ENCODE measurements at places on chromosomes 11 and 22.

GRCh38 chr11:117668321-117668751 lies 128.7 kb downstream of the DSCAML1 start:
- DNase-seq: no peak

DNA sequence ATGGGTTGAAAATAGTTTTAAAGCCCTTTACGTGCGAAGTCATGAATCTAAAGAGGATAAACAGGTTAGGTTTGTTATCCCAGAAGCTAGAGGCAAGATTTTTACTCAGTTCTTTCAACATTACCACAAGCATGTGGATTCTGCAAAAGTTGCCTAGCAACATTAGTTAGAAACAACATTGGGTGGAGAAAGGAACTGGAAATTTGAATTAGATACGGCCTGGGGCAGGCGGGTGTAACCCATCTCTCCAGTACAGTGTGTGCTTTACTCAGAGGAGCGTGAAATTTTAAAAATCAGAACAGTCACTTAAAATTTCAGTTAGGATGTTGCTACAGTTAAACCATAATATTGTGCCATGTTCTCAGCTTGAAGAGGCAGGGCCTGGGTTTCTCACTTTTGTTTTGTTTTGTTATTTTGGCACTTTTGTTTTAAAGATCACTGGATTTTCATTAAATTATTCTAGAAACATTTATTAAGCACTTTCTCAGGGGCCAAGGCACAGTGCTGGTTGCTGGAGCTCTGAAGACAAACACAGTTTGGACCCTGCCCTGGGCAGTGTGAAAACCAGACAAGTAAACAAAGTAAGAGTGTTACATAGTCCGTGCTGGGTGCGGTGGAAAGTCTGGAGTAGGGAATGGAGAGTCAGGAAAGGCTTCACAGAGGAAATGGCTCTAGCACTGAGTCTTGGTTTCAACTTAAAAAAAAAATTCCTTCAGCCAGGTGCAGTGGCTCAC lies 4.4 kb upstream of the WEE1 start:
- peak; percentile 92 for DNase-seq

DNA sequence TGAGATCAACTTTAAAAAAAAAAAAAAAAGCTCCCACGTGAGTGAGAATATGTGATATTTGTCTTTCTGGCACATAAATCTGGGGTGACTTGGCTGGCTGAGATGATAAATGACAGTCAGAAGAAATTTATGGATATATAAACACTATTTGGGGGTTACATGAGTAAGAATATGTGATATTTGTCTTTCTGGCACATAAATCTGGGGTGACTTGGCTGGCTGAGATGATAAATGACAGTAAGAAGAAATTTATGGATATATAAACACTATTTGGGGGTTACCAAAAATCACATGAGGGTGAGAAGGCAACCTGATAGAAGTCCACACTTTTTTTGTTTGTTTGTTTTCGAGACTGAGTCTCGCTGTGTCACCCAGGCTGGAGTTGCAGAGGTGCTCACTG lies 6.6 kb upstream of the TSG101 start:
- DNase-seq: no peak

GRCh38 chr11:26149585-26149984 lies 182.3 kb upstream of the ANO3 start:
- no peak for DNase-seq

DNA sequence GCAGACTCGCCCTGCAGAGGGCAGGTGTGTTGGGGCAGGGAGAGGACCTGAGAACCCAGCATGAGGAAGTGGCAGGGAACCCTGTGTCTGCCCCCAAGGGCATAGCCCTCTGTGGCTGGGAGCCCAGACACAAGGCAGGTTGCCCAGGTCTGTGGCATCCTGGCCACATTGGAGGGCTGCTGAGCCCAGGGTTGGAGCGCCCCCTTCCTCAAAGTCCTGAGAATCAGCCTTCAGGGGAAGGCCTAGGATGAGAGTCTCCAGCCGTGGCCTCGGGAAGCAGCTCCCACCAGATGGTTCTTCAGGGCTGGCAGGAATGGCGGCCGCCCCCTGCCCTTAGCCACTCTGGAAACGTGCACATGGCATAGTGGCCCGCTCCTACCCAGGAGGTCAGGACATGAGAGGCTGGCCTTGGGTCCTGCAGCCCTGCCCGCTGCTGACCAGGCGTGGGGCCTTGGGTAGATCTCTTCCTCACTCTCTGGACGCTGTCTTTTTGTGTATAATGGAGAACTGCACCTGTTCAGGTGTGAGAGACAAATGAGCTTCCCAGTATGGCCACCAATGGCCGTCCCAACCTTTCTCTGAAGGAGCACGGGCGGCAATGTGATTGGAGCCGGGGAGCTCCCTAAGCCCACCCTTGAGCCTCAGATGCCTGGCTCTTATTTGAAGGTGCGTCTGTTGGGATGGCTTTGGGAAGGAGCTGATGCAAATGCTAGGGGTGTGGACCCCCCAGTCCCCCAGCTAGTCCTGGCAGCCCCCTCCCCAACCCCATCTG lies 4.6 kb upstream of the CDC42BPG start:
- no peak for DNase-seq

DNA sequence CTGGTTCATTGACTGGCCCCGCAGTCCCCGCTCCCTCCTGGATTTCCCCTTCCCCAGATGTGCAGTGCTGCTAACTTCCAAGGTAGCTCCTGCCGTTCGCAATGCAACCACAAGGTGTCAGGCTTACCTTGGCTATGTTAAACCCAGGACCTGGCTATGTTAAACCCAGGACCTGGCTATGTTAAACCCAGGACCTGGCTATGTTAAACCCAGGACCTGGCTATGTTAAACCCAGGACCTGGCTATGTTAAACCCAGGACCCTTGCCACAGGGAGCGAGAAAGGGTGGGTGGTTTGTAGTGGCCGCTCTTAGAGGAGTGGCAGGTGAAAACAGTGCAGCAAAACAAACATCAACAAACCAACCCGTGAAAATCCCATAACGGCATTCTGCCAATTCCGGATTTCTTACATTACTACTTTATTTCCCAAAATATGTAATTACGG lies 2.9 kb upstream of the ADAMTS8 start:
- DNase-seq: peak; percentile 79

DNA sequence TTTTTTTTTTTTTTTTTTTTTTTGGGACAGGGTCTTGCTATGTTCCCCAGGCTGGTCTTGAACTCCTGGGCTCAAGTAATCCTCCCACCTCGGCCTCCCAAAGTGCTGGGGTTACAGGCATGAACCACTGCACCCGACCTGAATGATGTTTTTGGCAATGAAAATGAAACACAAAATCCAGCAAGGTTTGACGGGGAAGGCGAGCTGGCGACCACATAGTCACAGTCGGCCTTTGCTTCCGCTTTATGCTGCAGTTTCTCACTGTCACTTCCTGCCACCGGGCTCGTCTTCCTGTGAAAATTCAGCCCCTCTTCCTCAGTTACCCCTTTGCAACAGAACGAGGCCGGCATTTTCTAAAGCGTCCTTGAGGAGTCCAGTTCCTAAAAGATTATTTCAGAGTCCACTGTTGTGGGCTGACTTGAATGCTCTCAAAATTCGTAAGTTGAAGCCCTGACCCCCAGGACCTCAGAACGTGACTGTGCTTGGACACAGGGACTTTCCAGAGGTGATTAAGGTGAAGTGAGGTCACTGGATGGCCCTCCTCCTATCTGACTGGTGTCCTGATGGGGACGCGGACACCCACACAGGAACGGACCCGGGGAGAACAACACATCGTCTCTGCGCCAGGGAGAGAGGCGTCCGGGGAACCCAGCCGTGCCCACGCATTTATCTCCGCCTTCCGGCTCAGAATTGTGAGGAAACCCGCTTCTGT lies 2.9 kb upstream of the BID start:
- no peak for DNase-seq
